Stimulated activated CD8-positive, alpha-beta memory T cell treated with anti-CD3 and anti-CD28 coated beads, Interleukin-12 subunit alpha, Interleukin-12 subunit beta, amount 100 ng/mL, for 4 hours (primary cell): ENCODE measurements at places on chromosomes 4 and X.
A peak's percentile ranks its signal among the peaks of the same experiment; 100 is the strongest.

DNA sequence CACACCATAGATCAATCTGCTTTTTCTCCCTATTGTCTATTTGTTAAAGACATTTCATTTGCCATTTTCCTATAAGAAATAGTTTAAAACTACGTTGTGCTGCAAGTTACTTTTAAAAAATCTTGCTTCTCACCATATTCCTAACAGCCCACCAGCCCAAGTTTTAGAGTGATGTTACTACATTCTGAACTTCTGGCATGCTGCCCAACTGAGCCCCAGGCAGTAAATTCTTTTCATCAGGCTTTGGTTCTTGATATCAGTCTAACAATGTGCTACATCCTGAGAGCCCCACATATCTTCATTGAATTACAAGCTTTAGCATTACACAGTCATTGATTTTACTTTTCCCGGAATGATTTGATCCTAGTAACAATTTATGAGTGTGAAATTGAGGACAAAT lies 283.8 kb upstream of the IL1RAPL1 start:
- DNase-seq, result no peak

- no peak for DNase-seq
These were observed 197.3 kb upstream of the LNX1 start for GRCh38 chr4:53788621-53789020.

GRCh38 chrX:108537005-108537404 lies 97.4 kb downstream of the COL4A5 start:
- no peak for DNase-seq

GRCh38 chr4:25694466-25694865 lies 38.8 kb downstream of the SLC34A2 start:
- no peak for DNase-seq

GRCh38 chr4:2599304-2599654 lies 62.8 kb downstream of the FAM193A start:
- no peak for DNase-seq

DNA sequence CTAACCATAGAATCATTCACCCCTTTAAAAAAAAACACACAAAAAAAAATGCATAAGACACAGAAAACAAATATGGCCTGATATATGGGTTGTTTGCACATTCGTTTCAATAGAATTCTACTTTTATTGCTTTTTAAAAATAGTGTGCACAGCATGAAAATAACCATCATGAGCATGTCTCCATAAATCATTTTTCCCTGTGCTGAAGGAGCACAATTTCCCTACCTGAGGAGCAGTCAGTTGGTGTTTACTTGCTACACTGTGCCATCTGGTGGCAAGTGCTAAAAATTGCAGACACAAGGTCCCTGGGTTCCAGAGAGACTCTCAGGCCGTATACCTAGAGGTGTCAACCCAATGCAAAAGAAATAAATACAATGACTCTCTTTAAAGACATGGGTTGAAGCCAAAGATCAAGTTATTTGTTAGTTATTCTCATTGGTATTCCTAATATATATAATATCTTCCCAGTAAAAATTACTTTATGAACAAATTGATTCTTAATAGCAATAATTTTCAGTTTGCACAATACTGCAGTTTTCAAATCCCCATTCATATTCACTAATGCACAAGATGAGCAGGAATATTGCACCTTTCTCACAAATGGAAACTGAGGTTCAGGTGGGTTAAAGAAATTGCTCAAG lies 551.4 kb downstream of the IQCM start:
- no peak for DNase-seq

DNA sequence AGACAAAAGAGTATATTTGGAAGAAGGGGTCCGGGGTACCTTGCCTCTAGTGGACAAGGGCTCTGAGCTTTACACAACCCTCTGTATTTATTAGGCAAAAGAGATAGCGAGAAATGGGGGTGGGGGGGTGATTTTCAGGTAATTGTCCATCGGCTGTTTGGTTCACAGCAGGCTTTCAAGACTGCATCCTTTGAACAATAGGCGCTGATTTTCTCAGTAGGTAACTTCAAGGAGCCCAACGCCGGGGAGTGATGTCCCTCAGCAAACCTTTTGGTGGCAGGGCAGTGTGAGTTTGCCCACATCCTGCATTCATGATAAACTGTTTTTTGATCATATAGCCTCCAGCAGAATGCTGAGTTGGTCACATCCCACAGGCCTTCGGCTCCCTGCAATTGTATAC lies 61.6 kb downstream of the KDM5C start:
- no peak for DNase-seq

DNA sequence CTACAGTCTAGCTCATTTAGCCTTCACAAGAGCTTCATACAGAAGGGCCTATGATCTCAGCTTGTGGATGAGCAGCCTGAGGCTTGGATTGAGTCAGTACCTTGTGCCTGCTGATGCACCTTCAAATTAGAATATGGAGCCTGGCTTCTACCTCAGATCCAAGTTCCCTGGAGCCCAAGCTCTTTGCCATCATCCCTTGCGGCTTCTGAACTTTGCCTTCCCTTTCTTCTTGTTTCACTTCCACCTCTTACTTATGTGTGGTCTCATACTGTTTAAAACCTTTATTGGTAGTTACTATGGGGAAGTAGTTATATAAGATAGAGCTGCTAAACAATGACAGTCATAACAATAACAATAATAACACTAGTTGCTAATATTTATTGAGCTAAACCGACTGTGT lies 84.3 kb upstream of the AFF2 start:
- no peak for DNase-seq

GRCh38 chr4:118850488-118851173 lies 14.7 kb upstream of the SEC24D start:
- peak; percentile 6 for DNase-seq

DNA sequence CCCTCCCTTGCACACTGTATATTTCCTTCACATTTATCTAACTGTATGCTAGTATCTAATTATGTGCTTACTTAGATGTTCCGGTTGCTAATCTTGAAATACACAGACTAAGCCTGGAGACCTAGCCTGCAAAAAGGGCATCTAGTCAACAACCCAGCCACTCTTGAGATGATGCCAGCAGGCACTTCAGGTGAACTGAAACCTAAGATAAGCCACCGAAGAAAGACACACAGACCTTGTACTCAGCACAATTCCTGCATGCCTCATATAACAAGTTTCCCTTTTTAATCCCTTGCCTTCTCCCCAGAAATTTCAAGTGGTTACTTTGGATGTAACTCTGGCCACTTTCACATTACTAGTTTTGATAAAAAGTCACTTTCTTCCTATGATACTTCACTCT lies 2506.6 kb downstream of the ARAP2 start:
- no peak for DNase-seq

GRCh38 chr4:38343608-38344007 lies 320.4 kb upstream of the KLF3 start:
- DNase-seq, result no peak

- DNase-seq, result no peak
These were observed 191.0 kb downstream of the CCSER1 start for GRCh38 chr4:90318193-90318592.

DNA sequence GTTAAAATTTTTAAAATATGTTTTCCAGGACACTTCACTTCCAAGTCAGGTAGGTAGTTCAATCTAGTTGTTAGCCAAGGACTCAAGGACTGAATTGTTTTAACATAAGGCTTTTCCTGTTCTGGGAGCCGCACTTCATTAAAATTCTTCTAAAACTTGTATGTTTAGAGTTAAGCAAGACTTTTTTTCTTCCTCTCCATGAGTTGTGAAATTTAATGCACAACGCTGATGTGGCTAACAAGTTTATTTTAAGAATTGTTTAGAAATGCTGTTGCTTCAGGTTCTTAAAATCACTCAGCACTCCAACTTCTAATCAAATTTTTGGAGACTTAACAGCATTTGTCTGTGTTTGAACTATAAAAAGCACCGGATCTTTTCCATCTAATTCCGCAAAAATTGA lies 49.7 kb downstream of the XIAP start:
- no peak for DNase-seq

DNA sequence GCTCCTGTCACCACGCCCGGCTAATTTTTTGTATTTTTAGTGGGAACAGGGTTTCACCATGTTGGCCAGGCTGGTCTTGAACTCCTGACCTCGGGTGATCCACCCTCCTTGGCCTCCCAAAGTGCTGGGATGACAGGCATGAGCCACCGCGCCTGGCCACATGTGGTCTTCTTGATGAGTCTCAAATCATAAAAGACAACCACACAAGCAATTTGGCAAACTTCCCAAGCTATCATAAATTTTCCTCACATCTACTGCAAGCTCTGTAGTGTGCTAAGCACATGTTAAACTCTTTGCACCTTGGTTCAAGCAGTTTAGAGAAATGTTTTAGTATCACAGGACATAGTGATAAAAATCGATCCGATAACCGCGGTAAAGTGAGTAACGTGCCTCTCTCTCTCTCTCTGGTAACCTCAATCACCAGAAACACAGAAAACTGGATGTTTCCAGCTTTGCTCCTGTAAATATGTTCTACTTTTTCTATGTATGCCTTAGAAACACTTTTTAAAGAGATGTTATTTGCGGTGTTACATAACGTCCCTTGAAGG lies 256.8 kb downstream of the DHRSX start:
- DNase-seq, result no peak

GRCh38 chr4:8198906-8199593 lies at the start of gene SH3TC1:
TSS of gene SH3TC1 (plus strand) at chr4:8199290. CDS start at chr4:8205195, 5,905 bp downstream.
- DNase-seq, result peak; percentile 43

DNA sequence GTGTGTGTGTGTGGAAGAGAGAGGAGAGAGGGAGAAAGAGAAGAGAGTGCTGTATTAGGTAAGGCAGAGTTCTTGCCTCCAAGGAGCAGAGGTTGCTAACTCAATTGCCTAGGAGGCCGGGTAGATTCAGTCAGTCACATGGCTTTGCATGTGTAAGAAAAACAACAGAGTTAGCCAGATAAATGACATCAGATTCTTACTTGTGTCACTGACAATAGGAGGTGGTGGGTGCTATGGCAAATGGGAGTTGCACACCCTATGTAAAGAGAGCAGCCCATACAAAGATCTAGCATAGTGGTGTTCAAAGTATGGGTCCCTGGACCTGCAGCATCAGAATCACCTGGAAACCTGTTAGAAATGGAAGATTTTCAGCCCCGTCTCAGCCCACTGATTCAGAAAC lies 14.4 kb upstream of the PGRMC2 start:
- DNase-seq, result no peak

GRCh38 chr4:9942139-9942538 lies 79.2 kb downstream of the SLC2A9 start:
- DNase-seq, result no peak

DNA sequence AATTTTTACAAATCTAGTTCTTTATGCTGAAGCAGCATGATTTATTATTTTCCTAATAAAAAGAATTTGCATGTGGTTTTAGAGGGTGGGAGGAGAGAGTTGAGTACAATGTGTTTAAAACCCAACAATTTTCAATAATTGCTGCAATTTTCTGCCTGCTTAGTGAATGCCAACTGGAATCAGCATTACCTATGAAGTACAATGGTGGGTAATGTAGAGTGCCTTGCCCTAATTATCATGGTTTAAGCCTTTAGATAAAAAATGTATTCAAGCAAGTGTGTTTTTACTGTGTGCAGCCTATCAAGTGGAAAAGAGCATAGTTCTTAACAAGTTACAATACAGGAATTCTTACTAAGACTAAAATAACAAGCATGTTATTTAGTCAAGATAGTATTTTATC lies 77.9 kb upstream of the ANKRD50 start:
- no peak for DNase-seq

DNA sequence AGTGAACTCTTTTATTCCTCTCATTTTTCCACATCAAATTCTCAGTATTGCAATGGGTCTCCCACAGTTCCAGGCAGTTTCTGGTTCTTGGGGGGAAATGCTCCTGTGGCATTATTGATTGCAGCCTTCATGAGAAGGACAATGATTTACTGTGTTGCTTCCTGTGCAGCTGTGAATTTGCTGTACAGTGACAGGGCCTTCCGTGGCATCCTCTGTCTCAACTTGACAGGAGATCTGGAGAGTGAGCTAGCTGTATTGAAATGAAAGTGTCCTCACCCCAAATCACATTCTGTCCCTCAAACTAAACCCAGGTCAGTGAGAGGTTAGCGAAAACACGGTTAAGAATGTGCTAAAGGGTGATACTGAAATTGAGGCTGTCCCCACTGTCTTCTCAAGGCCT lies 77.1 kb upstream of the ATOH1 start:
- DNase-seq, result no peak
